ENCODE measurements at places on chromosomes 6 and 20. TPM values are rescaled to one million over a fixed set of nuclear protein-coding genes. Genes with fewer than 3 reads are reported as not detected.
A peak's percentile ranks its signal among the peaks of the same experiment; 100 is the strongest.

DNA sequence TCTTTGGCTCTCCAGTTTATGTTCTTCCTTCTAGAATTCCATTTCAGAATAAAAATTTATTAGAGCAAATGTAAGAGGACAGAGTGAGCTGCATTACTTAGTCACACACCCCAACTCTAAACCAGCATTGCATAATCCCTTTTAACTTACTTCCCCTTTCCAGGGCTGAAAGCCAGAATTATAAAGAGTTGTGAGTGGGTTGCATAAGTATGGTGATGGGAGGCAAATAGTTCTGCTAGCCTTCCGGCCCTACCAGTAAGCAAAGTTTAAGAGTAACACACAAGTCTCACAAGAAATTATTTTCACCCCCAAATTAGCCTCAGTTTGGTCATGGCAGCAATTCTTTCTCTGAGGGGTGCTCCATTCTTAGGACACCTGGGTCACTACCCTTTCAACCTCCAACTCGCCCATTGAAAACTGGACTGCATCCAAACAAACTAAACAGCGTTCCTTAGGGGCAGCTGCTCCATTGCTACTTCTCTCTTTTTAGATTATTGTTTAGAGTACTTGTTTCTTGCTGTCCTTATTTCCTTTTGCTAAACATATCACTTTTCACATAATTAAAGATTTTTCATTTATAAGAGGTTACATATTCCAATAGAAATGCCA lies 1.6 kb downstream of the KIAA0408 start:
- no peaks in the 10 kb centered on the region for H3K36me3 ChIP-seq
- H3K4me1 ChIP-seq, result no peaks in the 10 kb centered on the region
- peak overlapping the region; percentile 38 for H3K4me3 ChIP-seq
- peak overlapping the region; percentile 75 for H3K27ac ChIP-seq
- DNase-seq, result peak; percentile 52

- H3K4me1 ChIP-seq, result peaks cover 93% of the 10 kb centered on the region
- no peaks in the 10 kb centered on the region for H3K27me3 ChIP-seq
Measured at GRCh38 chr6:108253241-108253640, 7.6 kb downstream of the SNX3 start.

DNA sequence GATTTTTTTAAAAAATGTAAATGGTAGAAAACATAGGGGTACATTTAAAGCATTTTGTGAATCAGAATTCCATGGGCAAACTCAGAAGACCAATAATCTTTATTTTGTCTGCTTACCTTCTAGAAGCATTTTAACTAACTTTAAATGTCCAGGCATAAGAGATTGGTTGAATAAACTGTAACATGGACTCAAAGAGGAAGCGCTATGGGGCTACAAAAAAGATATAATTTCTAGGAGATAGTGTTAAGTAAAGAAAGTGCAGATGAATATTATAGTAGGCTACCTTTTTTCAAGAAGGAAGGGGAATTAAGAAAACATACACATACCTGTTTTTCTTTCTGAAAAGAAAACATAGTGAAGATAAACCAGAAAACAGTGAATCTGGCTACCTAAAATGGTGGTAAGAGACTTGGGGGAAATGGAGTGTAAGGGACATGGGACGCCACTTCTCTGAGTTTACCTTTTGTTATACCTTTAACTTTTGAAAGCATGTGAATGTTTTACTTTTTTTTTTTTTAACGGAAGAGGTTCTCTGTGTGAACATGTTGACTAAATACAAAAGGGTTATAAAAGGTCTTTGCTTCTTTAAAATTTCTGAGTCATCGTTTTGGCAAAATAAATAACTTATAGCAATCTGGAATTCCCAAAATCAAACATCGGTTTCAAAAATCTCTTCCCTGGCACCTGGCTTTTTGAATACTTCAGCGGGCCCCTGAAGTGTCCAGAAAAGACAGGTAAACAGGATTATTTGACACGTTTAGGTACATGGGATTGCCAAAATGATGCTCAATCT lies 133.4 kb downstream of the OR2B2 start:
- DNase-seq, result no peak
- no peak overlapping the region for H3K27ac ChIP-seq
- no peaks in the 10 kb centered on the region for H3K4me1 ChIP-seq
- H3K27me3 ChIP-seq, result peaks cover 20% of the 10 kb centered on the region
- H3K4me3 ChIP-seq, result no peak overlapping the region

Gene CNKSR3
- total RNA-seq, result 40.0 TPM

Measured in stomach (tissue), 19 donors.